SK-N-DZ (cell line): ENCODE measurements at places on chromosomes 16 and 17.

GRCh38 chr17:33207231-33207630, 85.9 kb downstream of the ASIC2 start:
- no peak for DNase-seq

DNA sequence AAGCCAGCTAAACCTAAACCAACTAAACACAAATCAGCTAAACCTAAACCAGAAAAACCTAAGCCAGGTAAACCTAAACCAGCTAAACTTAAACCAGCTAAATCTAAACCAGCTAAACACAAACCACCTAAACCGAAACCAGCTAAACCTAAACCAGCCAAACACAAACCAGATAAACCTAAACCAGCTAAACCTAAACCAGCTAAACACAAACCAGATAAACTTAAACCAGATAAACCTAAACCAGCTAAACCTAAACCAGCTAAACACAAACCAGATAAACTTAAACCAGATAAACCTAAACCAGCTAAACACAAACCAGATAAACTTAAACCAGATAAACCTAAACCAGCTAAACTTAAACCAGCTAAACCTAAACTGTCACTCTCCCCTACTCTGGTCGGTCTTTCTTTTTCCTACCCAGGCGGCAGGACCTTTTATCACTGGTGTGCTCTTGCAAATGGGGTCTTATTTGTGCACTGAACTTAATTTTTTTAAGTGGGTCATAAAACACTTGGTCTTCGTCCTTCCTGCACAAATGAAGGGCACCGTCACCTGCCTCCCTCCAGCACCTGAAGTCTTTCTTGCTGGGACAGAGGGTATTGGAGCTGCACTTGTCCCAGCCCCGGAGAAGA, 7.2 kb downstream of the EVPL start:
- no peak for DNase-seq

DNA sequence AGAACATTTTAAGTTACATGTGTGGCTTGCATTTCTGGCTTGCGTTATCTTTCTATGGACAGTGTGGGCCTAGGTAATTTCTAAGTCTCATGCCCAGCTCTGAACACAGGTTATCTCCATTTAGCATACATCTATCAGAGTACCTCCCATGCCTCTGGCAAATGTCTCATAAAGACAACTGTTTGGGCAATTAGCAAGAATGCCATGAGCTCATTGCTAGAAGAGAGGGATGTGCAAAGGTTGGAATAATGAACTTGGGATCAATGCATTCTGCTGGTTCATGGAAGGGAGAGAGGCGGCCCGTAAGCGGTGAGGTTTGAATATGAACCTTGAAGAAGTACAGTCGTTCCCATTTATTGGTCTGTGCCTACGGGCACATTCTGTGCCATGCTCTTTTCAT, 14.4 kb downstream of the SYT17 start:
- DNase-seq = no peak

DNA sequence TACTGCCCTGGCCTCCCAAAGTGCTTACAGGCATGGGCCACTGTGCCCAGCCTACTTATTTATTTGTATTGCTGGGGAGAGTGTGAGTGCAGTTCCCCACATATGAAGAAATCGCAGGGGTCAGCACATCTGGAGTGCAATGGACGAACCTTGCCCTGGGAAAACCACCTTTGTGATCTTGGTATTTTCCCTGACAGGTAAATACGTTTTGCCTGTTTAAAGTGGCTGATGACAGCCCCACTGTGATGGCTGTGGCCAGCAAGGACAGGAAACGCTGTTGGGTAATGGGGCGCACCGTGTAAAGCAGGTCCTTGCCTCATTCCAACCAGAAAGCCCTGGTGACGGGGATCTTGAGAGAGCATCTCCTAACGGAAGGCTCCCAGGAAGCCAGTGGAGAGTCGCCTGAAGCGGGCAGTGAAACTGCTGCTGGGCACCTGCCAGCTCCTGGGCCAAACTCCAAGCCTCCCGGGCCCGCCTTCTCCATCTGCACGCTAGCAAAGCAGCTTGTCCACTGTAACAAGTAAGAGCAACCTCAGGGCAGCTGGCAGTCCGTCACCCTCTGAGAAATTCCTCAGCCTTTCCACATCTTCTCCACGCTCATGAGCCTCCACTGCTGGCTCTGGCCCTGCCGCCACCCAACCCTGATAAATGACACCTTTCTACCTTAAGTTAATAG, 17.5 kb downstream of the EMC8 start:
- DNase-seq = no peak

DNA sequence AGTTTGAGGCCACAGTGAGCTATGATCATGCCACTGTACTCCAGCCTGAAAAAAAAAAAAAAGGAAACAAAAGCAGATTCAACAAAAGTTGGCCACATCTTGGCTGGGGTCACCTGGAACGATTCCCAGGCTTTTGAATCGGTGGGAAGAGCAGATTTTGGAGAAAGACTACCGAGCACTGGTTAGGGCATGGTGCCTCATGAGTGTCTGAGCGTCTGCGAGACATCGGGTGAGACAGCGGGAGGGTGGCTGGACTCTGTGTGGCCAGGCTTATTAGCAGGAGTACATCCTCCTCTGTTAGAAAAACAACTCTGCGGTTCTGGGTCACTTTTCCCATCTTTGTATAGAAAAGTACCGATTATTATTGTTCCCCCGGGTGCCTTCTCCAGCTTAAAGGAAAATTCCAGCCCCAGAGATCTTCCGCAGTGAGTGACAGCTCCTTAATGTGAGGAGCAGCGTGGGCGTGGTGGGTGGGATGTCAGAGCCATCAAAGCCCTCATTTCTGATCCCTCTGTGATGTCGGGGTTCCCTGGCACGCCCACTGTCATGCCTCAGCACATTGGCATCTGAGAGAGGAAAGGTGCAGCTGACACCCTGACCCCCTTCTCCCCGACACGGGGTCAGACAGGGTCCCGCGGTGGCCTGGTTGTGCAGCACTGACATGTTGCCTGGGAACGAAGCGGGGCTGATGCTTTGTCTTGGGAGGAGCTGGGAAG, 6.9 kb downstream of the RGS9 start:
- DNase-seq = no peak

DNA sequence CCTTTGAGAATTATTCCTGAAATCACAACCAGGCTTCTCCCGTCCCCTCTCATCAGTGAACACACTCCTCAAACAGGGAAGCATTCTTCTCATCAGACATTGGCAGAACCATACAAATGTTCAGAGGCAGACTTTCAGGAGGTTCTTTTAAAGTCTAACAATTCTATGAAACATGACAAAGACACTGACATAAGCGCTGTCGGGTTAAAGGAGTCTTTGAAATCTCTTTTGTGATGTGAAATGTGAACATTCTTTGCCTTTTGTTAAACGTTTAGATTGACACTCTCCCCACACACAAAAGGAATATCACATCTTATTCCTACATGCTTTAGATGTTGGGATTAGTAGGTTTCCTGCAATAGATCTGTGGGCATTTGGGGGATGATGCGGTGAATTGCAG, 63.9 kb downstream of the NETO2 start:
- no peak for DNase-seq

- no peak for DNase-seq
Observed at GRCh38 chr17:62140836-62141235, 75.8 kb upstream of the MED13 start.

DNA sequence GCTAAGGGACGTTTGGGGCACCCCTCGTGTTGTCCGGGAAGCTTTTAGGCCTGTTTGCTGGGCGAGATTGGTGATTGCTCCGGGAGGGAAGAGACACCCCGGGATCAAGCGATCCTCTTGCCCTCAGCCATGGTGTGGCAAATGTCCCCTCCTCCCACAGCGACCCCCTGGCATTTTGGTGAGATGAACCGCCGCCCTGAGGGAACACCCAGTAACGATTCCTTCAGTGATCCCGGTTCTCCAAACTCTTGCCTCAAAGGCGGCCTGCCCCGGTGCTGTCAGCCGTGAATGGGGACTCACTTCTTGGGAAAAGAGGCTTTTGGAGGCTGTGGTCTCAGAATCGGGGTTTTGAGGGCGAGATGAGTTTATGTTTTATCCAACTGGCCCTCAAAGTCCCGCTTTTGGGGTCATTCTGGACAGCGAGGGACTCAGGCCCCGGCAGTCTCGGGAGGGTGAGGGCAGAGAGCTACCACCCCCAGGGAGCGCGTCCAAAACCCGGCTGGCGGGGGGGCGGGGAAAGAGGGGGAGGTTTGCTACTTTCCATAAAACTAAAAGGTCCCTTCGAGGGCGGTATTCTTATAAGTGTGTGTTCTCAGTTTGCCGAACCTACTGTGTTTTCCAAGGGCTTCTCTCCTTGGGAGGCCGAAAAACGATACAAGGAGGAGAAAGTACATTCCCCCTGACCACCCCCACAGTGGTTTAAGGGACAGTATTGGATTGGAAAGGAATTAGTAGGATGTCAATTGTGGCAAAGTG, 232.7 kb downstream of the MRTFB start:
- no peak for DNase-seq

- peak; percentile 43 for DNase-seq
Observed at GRCh38 chr17:78717431-78717980, 64.6 kb downstream of the CYTH1 start.
